Activated CD8-positive, alpha-beta memory T cell treated with anti-CD3 and anti-CD28 coated beads for 1 hour (primary cell): ENCODE measurements at places on chromosomes 1 and 21.

DNA sequence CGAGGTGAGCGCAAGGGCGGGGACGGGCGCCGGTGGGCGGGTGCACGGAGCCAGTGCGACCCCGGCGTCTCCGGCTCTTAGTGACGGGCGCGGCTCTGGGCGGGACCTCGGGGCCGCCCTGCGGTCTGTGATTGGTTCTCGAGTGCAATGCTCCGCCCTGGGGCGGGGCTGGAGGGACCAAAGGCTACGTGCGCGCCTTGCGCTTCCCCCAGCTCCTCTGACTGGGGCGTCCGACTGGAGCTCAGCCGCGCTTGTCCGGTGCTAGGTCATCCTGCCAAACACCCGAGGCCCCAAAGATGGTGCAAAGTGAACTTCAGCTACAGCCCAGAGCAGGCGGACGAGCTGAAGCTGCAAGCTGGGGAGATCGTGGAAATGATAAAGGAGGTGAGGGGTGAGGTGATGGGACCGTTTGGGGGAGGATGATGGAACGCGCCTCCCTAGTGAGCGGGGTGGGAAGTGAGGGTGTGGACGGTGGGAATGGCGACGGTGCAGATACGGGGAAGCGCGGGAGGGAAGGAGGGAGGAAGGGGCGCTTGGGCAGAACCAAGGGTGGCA is 811 bp downstream of the SH3D21 start:
- peak; percentile 86 for DNase-seq

GRCh38 chr1:66282891-66283621 is 250.9 kb upstream of the SGIP1 start:
- DNase-seq = no peak

GRCh38 chr1:184223216-184223615 is 163.6 kb upstream of the C1orf21 start:
- no peak for DNase-seq

GRCh38 chr1:50335036-50335435 is 88.2 kb downstream of the DMRTA2 start:
- DNase-seq = no peak

GRCh38 chr1:232274236-232274855 is 355.6 kb downstream of the SIPA1L2 start:
- no peak for DNase-seq

- DNase-seq = no peak
Observed at GRCh38 chr1:55053265-55053954, 14.1 kb downstream of the PCSK9 start.

DNA sequence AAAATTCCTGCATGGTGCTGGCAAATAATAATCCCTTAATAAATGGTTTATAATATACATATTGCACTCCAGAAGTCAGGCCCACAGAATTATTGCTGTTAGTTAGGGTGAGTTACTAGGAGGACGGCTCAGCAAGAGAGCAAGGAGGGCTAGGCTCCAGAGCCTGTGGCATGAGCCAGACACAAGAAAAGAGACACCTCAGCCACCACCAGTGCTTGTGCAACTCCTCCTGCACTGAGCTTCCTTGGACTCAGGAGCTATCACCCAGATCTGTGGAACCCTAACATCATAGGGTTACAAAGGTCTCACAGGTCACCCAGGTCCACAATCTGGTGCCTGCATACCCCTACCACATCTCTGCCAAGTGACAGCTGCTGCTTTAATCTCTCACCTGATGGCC is 12.8 kb upstream of the LRRC8D start:
- DNase-seq = no peak

GRCh38 chr1:43206600-43207228 is 34.6 kb downstream of the CFAP57 start:
- DNase-seq = no peak

DNA sequence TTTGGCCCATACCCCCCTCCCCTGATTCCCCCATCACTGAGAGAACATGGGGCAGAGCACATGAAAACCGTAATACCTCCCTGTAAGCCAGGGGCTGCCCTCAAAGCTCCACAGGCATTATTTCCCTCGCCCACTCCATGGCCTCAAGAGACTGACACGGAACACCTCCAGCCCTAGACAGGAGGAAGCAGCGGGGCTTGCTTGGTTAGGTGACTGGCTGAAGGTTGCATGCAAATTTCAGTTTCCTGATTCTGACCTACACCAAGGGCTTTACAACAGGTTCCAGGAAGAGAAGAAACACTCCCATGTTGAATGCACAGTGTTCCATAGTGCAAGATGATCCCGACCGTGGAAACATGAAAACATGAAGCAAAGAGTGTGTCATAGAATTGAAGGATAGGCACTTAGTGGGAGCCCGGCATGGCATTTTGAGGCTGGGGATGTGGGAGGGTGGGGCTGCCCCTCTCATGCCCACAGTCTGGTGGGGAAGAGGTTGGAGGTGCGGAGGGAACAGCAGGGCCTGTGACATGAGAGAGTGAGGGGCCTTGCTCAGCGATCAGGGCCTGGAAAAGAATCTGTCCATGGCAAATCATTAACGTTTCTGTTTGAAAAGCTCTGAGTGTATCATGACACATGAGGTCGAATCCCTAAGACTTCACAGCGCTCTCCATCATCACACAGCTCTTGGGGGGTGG is 33.5 kb downstream of the GPR137B start:
- no peak for DNase-seq

GRCh38 chr1:230123280-230124185 is 56.5 kb downstream of the GALNT2 start:
- DNase-seq = no peak

DNA sequence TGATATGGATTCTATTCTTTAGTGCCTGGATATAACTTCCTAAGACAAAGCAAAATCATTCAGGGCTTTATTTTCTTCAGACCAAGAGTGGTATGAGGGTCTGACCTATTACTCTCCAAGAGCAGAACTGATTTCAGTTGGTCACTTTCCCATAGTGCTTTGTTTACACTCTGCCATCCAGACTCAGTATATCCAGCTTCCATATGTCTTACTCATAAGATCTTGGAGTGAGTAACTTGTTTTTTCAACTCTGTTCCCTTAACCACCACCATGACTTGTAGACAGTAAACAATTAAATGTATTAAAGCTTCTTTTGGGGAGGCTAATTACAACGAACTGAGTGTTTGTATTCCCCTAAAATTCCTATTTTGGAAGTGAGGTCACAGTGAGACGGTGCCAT is 83.4 kb downstream of the USP24 start:
- no peak for DNase-seq

DNA sequence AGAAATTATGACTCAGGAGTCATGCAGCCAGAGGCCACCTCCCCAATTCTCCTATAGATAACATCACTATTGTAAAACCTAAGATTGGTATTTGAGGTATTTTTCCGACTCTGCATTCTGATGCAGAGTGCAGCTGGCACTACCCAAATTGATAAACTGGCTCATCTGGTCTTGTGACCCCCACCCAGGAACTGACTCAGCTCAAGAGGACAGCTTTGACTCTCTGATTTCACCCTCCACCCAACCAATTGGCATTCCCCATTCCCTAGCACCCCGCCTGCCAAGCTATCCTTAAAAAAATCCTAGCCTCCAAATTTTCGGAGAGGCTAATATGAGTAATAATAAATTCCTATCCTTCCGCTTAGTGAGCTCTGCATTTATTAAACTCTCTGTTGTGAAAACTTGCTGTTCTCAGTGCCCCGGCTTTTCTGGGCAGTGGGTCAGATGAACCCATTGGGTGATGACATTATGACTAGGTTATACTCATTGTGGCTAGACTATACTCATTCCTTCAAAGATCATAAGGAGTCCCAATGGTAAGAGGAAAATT is 39.4 kb upstream of the EPS15 start:
- DNase-seq = no peak

- DNase-seq = no peak
Observed at GRCh38 chr21:43737158-43737950, 18.4 kb downstream of the PDXK start.

- DNase-seq = no peak
Observed at GRCh38 chr1:161021970-161022353, 1.0 kb upstream of the F11R start.

- no peak for DNase-seq
Observed at GRCh38 chr1:125087691-125088090, 3902.9 kb downstream of the SRGAP2C start.

GRCh38 chr21:29888437-29888836 is 51.4 kb downstream of the GRIK1 start:
- DNase-seq = no peak

GRCh38 chr1:18123467-18123992 is 15.9 kb downstream of the IGSF21 start:
- no peak for DNase-seq

- DNase-seq = no peak
Observed at GRCh38 chr1:40712405-40712944, 21.0 kb downstream of the NFYC start.

GRCh38 chr21:44082648-44083440 is 24.4 kb upstream of the PWP2 start:
- DNase-seq = no peak

DNA sequence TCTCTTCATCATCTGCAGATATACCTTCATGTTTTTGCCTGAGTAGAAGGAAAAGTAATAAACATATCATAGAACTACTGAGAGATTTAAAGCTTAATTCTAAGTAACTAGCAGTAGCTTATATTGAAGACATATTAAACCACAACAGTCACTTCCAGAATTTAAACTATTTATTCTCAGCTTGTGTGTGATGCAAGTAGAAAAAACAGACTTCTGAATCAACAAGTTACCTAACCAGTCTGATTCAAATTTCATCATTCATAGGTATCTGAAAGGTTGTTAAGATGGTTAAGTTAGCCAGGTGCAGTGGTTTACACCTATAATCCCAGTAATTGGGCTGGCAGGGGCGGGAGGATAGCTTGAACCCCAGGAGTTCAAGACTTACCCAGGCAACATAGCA is 41.9 kb downstream of the SPAG17 start:
- DNase-seq = no peak

GRCh38 chr1:181120924-181121323 is 32.4 kb downstream of the IER5 start:
- no peak for DNase-seq

DNA sequence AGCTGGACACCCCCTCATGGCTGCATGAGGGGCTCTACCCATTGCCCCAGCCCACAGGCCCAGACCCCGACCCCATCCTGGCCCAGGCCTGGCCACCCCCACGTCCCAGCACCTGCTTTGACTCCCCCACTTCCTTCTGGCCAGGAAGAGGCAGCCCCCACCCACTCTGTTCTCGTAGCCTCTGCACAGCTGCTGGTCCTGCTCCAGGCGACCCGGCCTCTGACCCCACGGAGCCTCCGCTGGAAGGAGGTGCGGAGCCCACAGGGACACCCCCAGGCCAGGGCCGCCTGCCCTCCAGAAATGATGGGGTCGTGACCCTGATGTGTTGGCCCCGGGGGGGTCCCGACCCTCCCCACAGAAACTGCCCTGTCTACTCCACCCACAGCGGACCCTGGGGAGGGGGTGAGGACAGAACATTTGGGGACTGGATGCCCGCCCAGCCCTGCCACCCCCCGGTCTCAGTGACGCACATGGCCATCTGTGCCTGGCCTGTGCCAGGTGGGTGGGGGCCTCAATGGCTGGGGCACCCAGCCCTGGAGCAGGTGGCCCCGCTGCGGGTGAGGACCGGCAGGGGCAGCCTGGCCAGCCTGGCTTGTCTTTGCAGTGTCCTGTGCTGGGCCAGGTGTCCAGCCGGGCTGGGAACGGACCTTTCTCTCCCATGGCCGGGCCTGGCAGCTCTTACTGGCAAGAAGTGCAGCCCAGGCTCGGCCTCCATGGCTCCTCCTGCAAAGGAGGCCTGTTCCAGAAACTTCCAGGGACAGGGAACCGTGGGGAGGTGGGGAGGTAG is 78.6 kb downstream of the MORN1 start:
- no peak for DNase-seq

DNA sequence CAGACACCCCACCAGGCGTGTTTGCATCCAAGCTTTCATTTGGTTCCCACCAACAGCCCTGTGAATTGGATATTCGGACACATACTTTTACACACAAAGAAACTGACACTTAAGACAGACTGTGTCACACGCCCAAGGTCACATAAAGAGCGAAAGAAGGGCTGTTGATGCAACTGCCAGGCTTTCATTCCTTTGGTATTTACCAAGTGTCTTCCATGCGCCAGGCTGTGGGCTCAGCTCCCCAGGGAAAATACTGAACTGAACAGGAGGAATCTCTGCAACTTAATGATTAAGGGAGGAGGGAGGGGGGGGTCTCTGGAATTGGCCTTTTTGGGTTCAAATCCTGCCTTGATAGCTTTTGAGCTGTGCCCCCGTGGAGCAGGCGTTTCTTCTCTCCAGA is 122.8 kb downstream of the ACTL8 start:
- no peak for DNase-seq

- no peak for DNase-seq
Observed at GRCh38 chr1:158572226-158572625, 1.8 kb upstream of the OR6P1 start.

DNA sequence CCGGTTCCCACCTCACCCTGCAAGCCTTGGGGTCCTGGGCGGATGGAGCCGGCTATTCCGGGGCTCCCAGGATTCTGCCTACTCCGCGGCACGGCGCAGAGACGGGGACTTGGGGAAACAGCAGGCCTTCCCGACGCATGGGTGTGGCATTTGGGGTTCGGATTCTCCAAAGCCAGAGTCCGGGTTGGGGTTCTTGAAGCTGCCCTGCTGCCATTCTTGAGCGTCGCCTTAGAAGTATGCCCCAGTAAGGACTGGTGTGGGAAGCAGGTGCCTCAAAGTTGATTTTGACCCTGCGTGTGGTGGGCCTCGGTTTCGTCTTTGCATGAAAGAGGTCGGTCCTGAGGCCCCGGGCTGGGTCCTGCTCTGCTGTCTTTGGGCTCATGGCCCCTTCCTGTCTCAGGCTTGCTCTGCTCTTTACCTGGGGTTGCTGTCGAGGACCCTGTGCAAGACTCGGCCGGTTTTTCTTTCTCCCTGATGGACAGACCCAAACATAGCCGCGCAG is 696 bp downstream of the GUK1 start:
- no peak for DNase-seq
